Activated effector memory CD4-positive, alpha-beta T cell treated with Interleukin-2 at 50 U/mL for 16 hours (primary cell): ENCODE measurements at places on chromosomes 6 and 20.

DNA sequence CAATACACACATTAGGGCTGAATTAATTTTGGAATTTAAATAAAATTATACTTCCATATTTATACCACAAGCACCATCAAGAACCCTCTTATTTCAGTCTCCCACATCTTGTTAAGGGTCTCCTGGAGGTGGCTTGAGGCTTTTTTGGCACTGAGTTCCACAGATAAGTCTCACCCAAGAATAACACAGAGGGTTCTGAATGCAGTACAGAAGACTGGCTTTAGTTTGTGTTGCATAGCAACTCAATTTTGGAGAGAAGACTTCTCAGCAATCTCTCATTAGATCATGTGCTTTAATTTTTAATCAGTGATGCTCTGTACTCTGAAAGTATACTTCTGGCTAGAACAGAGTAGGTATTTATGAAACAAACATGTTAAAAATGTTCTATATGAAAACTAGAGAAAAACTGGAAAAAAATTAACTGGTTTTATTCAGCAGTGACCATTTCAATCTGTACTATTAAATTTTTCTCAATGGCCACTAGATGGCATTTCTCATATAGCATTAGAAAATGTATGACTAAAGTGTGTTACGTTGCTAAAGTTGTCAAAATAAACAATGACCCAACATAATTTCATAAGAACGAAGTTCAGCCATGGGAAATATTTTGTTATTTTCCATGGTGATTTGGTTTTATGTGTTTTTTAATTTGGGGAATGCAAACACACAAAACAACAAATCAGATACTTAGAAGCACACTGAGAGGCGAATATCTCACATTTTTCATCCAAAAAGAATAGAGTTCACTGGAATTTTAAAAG, 32.7 kb upstream of the MAP7 start:
- no peak for DNase-seq

- no peak for DNase-seq
Observed at GRCh38 chr20:42678895-42679294, 510.8 kb downstream of the PTPRT start.

GRCh38 chr6:1958257-1958656, 287.1 kb downstream of the GMDS start:
- no peak for DNase-seq

GRCh38 chr6:116485559-116486184, 24.5 kb downstream of the CALHM6 start:
- DNase-seq, result no peak

DNA sequence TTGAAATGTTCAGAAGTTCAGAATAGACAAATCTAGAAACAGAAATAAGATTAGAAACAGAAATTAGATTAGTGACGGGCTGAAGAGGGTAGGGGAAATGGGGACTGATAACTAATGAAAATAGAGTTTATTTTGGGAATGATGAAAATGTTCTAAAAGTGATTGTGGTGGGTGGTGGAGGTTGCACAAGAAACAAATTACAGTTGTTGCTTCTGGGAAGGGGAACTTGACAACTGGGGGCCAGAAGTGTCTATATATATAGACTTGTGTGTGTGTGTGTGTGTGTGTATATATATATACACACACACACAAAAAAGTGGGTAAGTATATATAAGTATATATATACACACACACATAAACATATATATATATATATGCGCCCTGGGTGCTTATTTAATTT, 86.5 kb upstream of the RREB1 start:
- DNase-seq, result no peak

DNA sequence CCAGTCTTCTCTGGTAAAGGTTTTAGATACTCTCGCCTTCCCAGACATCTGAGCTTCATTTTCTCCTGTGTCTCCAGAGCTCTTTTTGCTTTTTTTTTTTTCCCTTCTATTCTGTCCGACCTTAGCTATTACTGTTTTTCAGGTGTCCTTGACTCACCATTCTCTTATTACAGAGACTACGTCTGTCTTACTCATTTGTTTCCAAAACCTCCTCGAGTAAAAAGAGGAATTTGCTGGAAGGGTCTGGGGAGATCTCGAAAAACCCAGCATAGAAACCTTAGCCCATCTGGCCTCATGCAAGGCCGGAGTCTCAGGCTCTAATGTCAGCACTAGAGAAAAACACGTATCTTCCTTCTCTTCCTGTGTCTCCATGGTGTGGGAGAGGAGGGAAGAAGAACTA, 109.2 kb upstream of the CARMIL1 start:
- DNase-seq, result no peak

DNA sequence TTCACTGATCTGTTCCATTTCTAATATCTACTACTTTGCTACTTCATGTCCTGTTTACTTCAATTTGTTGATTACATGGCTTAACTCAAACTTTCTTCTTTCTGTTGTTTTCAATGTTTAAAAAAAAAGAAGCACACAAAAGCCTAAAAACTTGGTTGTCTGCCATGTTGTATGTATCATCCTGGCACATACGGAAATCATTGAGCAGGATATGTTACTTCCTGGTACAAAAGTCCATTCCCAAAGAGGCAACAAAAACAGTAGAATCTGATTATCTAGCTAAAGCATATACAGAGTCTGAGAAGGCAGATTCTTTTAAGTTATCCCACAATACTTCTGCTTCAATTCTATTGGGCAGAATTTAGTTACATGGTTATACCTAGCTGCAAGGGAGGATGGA, 14.5 kb upstream of the COL12A1 start:
- DNase-seq, result no peak

DNA sequence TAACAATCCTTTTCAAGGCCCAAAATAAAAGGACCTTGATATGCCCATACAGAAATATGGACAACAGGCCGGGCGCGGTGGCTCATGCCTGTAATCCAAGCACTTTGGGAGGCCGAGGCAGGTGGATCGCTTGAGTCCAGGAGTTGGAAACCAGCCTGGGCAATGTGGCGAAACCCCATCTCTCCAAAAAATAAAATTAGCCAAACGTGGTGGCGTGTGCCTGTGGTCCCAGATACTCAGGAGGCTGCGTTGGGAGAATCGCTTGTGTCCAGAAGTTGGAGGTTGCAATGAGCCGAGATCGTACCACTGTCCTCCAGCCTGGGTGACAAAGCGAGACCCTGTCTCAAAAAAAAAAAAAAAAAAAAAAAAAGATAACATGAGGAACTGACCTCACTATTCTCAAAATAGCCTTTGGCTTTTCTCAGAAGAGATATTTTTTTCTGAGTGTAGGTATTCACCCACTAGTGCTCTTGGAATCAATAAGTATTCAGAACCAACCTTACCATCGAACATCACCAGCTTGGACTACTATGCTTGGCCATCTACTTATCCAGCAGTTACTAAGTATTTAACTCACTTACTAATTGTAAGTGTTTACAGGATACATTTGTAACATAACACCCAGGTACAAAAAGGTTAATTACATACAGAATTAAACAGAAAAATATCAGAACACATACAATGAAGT, 99.2 kb downstream of the OR2B2 start:
- DNase-seq, result no peak

- DNase-seq, result no peak
Observed at GRCh38 chr20:62391165-62392076, 4.5 kb downstream of the RPS21 start.

DNA sequence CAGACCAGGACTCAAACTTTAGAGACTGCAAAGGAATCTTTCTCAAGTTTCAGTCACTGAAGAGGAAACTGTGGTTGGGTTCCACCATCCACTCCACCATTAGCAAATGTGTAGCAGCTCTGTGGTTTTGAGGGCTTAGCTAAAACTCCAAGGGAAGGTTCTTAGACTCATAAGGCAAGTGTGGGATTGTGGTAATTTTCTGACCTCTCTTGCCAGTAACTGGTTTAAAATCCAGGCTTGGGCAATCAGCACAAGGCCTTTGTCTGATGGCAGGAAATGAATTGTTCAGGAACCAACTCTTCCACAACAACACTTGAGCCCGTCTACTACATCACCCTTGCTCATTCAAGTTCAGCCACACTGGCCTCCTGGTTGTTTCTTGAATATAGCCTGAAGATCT, 68.6 kb upstream of the FBXL4 start:
- no peak for DNase-seq
